MG63 (cell line): ENCODE measurements at places on chromosomes 2 and 18. TPM values are rescaled to one million over a fixed set of nuclear protein-coding genes. Genes with fewer than 3 reads are reported as not detected.

The VWC2L gene
- total RNA-seq = not detected in 2 replicates

The ACTR1B gene
- total RNA-seq = 21.4 and 37.1 TPM in 2 replicates

The CNNM4 gene
- total RNA-seq = 1.8 and 3.9 TPM in 2 replicates

The SS18 gene
- total RNA-seq = 58.2 and 60.1 TPM in 2 replicates

The IL1R1 gene
- 0.82 and 1.4 TPM in 2 replicates for total RNA-seq

The LRRTM1 gene
- not detected in 2 replicates for total RNA-seq

The MC4R gene
- total RNA-seq = not detected in 2 replicates

The IL1RN gene
- total RNA-seq = 0.86 and 7.1 TPM in 2 replicates

The NT5DC4 gene
- total RNA-seq = not detected in 2 replicates

The STEAP3 gene
- 7.6 and 8.1 TPM in 2 replicates for total RNA-seq

The MROH2A gene
- total RNA-seq = not detected in 2 replicates

The RASGRP3 gene
- total RNA-seq = 3.4 and 3.9 TPM in 2 replicates

The MRPS5 gene
- 66.2 and 71.0 TPM in 2 replicates for total RNA-seq

The SLC9A2 gene
- not detected in 2 replicates for total RNA-seq

The XIRP2 gene
- 0.10 TPM in 1 of 2 replicates, not detected in the other for total RNA-seq

The EFHD1 gene
- total RNA-seq = not detected in 2 replicates

The REG3G gene
- total RNA-seq = not detected in 2 replicates

The SCN3A gene
- 22.7 and 27.1 TPM in 2 replicates for total RNA-seq

The DSC1 gene
- not detected in 2 replicates for total RNA-seq

The GPBAR1 gene
- total RNA-seq = not detected in 2 replicates

The FNDC4 gene
- total RNA-seq = 0.53 TPM in 1 of 2 replicates, not detected in the other

The PGAP1 gene
- 0.33 and 4.7 TPM in 2 replicates for total RNA-seq

The DSG1 gene
- not detected in 2 replicates for total RNA-seq

The ORC2 gene
- 15.6 and 29.0 TPM in 2 replicates for total RNA-seq

The NR4A2 gene
- not detected in 2 replicates for total RNA-seq

The SPDYA gene
- not detected in 2 replicates for total RNA-seq

The LHCGR gene
- not detected in 2 replicates for total RNA-seq

The EMILIN2 gene
- 12.1 and 24.7 TPM in 2 replicates for total RNA-seq

The REG1B gene
- not detected in 2 replicates for total RNA-seq

The LTBP1 gene
- total RNA-seq = 93.9 and 95.7 TPM in 2 replicates

The MC5R gene
- total RNA-seq = 0.69 and 0.99 TPM in 2 replicates

The NYAP2 gene
- total RNA-seq = not detected in 2 replicates

The TBR1 gene
- not detected in 2 replicates for total RNA-seq

The PLEKHH2 gene
- 0.44 and 1.2 TPM in 2 replicates for total RNA-seq

The RETREG2 gene
- 52.2 and 85.4 TPM in 2 replicates for total RNA-seq

The AGXT gene
- total RNA-seq = not detected in 2 replicates

The DLGAP1 gene
- 3.4 and 3.7 TPM in 2 replicates for total RNA-seq

The GALNT5 gene
- total RNA-seq = 3.1 and 4.8 TPM in 2 replicates

The TCF23 gene
- total RNA-seq = not detected in 2 replicates
